ENCODE measurements at places on chromosomes 11 and 22.
A peak's percentile ranks its signal among the peaks of the same experiment; 100 is the strongest.

GRCh38 chr11:75776546-75776945 is 8.0 kb downstream of the DGAT2 start:
- no peak for DNase-seq

- no peak for DNase-seq
These were observed 36.1 kb downstream of the GNB1L start for GRCh38 chr22:19818324-19819207.

DNA sequence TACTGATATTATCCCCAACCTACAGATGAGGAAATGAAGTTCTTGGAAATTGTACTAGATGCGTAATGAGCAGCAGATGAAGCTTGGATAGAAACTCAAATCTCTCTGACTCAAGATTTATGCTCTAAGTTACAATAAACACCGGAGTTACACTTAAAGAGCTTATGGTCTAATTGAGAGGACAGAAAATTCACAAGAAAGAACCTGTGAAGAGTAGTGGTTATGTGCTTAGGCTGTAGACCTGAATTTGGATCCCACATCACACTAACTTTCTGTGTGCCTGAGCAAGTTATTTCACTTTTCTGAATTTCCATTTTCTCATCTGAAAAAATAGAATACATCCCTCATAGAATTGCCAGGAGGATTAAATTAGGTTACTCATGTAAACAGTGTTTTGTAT is 58.5 kb downstream of the FLI1 start:
- no peak for DNase-seq

- peak; percentile 30 for DNase-seq
These were observed 11.4 kb downstream of the KCNJ5 start for GRCh38 chr11:128902515-128903066.

GRCh38 chr11:130189492-130190210 is 30.1 kb downstream of the ST14 start:
- no peak for DNase-seq

DNA sequence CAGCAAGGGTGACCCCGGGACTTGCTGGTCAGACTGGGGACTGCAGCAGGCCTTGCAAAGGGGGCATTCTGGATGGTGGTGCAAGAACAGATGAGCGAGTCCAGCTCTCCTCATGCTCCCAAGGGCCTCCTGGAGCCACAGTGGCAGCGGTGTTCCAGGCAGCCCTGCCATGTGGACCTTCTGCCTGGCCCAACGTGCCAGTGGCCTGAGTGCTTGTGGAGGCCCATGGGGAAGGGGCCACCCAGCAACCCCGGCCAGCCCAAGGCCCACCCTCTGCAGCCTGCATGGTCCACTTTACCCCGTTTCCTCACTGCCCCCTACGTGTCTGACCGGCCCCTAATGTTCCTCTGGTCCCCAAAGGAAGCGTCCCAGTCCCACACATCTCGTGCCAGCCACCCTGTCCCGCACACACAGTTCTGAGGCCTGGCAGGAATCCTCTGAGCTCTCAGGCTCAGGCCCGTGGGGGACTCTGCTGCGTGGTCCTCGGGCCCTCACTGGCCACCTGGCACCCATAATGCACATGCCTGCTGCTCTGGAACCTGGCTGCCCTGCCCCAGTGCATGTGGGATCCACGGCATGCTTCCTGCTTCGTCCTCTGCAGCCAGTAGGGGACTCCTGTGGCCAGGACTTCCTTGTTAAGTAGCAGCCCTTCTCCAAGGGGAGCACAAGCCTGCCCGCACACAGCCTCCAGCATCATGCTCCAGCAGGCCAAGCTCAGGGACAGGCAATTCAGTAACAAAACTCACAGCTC is 85.5 kb downstream of the DGCR2 start:
- peak; percentile 23 for DNase-seq

- DNase-seq = peak; percentile 74
These were observed 70.6 kb upstream of the EP300 start for GRCh38 chr22:41021613-41022454.

DNA sequence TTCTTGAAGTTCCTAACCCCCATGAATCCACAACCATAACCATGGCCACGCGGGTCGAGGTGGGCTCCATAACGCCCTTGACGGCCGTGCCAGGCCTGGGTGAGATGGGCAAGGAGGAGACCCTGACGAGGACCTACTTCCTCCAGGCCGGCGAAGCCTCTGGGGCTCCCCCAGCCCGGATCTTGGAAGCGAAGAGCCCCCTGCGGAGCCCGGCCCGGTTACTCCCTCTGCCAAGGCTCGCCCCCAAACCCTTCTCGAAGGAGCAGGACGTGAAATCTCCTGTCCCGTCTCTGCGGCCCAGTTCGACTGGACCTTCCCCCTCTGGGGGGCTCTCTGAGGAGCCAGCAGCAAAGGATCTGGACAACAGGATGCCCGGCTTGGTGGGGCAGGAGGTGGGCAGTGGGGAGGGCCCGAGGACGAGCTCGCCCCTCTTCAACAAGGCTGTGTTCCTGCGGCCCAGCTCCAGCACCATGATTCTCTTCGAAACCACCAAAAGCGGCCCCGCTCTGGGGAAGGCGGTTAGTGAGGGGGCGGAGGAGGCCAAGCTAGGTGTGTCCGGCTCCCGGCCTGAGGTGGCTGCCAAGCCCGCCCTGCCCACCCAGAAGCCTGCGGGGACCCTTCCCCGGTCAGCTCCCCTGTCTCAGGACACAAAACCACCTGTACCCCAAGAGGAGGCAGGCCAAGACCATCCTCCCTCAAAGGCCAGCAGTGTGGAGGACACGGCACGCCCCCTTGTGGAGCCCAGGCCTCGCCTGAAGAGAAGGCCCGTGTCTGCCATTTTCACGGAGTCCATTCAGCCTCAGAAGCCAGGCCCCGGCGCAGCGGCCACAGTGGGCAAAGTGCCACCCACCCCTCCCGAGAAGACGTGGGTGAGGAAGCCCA is 75.7 kb downstream of the KIAA1671 start:
- DNase-seq = no peak

DNA sequence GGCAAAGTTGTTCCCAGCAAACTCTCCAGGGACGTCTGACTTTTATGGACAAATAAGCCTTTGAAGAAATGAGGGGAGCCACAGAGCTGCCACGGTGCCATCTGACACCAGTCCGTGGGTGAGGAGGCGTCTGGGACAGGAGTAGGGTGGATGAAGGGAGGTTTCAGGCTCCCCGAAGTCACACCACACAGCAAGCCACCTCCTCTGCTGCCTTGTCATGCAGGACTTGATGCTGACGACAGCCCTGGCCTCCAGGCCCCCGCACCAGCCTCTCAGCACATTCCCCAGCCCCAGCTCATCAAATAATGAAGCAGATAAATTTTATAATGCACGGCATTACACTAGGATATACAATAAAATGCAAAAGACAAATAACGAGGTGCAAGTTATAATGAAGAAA is 156.5 kb downstream of the CEP164 start:
- DNase-seq = no peak

DNA sequence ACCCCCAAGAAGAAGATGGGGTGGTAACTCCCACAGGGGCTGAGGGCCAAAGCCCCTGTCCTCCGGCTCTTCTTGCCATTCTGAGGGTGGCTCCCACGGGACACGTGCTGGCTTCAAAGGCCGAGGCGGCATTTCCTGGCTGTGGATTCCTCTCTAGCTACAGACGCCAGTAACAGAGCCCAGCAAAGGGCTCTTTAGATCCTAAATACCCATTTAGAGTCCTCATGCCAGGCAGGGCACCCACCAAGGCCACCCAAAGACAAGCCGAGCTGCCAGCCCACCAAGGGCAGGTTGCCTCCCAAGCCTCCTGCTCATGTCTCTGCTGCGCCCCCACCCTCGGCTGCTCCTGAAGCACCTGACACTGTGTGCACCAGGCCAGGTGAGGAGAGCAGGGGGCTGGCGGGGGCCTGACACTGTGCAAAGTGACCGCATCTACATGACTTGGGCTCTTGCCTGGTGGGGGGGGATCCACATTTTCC is 5.7 kb downstream of the LRFN4 start:
- no peak for DNase-seq

DNA sequence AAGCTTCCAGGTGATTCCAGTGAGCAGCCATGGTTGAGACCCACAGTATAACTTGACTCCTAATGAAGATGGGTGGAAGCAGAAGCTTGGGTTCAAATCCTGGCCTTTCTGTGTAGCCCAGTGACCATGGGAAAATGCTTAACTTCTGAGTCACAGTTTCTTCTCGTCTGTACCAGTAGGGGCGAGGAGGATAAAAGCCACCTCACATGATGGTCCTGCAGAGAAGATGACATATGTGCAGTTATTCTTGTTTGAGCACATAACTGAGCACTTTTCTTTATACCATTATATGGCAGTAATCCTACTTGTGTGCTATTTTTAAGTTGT is 4.9 kb downstream of the TMEM109 start:
- no peak for DNase-seq

GRCh38 chr11:95445746-95446333 is 214.8 kb upstream of the SESN3 start:
- DNase-seq = no peak

GRCh38 chr11:74138572-74138971 is 32.2 kb downstream of the C2CD3 start:
- peak; percentile 56 for DNase-seq

DNA sequence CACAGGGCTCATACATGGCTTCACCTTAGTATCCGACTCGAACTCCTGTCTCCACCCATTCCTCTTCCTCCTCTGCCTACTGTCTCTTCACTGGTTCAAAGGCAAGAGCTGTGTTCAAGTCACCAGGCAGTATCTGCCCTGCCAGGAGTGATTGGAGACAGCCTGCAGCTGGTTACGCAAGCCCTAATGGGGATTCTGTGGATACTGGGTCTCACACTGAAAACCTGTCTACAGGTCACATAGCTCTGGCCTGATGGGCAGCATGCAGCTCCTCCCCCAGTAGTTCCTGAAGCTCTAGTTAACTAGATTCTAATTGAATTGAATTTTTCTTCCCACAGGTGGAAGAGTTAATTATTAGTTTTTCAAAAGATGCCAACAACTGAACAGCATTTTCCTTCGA is 332.2 kb downstream of the TMEM135 start:
- no peak for DNase-seq

- no peak for DNase-seq
These were observed 897.3 kb downstream of the METTL15 start for GRCh38 chr11:29005401-29005980.

- no peak for DNase-seq
These were observed 1.5 kb downstream of the BEST1 start for GRCh38 chr11:61951484-61952135.

DNA sequence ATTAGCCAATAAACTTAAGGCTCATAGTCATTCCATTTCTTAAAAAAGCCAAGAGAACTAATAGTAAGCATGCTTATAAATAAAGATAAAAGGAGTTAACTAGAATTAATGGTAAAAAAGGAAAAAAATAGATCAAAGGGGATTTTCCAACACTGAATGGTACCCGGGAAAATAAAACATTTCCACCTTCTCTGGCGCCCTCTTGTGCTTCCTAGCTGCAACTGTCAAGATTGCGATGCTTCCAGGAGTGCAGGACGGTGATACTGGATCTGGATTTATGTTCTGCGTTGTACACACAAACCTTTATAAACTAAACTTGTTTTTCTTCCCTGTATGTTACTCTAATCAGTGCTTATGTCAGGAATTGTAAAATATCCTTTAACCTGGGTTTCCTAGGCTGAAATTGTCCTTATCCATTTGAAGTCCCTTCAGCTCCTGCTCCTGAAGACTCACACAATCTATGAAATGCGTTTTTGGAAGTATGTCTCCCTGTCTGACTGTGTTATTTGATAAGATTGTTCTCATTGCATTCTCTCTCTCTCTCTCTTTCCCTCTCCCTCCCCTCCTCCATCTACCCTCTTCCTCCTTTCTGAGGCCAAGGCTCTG is 9.6 kb upstream of the HTATIP2 start:
- peak; percentile 59 for DNase-seq

DNA sequence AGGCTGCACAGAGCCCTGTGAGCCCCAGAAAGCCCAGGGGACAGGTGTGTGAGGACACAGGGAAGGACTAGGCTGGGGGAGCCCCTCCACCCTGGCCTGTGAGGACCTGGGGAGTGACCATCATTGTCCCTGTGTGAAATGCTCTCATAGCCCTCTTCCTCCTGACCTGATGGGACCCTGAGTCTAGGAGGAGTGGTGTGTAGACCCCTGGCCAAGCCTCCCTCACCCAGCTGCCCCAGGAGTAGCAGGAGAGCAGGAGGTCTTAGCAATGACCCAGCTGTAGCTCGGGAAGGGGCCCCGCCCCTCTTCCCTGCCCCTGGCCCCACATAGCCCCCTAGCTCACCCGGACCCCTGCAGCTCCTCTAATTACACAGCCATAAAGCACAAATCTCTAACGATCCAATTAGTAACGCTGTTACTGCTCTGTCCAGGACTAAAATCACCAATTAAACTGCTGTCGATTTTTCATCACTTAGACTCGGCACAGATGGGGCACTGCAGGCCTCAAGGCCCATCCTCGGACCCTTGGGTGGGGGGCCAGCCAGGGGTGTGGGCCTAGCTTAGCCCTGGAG is 6.6 kb upstream of the CABP7 start:
- no peak for DNase-seq

DNA sequence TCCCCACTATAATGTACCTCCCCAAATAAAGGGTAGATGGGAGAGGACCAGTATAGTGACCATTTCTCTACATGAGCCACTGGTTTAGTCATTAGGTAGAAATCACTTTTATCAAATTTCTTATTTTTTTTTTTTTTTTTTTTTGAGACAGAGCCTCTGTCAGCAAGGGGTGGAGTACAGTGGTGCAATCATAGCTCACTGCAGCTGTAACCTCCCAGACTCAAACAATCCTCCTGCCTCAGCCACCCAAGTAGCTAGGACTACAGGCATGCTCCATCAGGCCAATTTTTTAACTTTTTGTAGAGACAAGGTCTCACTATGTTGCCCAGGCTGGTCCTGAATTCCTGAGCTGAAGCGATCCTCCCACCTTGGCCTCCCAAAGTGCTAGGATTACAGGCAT is 322.4 kb downstream of the TTC28 start:
- DNase-seq = no peak

Data from RKO (cell line).